H9 (cell line): ENCODE measurements at places on chromosomes 12 and 14. TPM values are rescaled to one million over a fixed set of nuclear protein-coding genes. Genes with fewer than 3 reads are reported as not detected.

- no peak for DNase-seq
- H3K4me1 ChIP-seq, result peaks cover 3% of the 10 kb centered on the region; the same call in 1 of the 2 replicates
- no peaks in the 10 kb centered on the region for H3K36me3 ChIP-seq
- no peaks in the 10 kb centered on the region for H3K27me3 ChIP-seq
Observed at GRCh38 chr12:75548879-75549278, 37.5 kb upstream of the KRR1 start.

DNA sequence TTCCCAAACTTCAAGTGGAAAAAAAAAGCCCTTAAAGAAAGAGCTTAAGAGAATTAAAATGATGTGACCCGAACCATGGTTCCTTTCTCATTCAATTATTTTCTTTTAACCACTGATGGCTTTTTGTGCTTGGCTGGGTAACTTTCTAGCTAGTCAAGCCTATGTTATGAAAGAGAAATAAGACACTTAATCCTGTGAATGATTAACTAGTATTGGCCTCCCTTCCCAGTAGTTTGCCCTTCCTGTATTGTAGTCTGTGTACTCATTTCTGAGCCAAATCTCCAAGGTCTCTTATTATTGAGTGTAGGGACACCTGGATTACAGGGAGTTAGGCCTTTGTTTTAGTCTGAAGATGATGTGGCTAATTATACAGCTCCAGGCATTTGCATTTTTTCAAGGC lies 353.0 kb downstream of the RAD51B start:
- H3K36me3 ChIP-seq, result no peaks in the 10 kb centered on the region
- H3K4me1 ChIP-seq, result no peaks in the 10 kb centered on the region; the same call in 1 of the 2 replicates
- H3K27ac ChIP-seq, result no peak overlapping the region

DNA sequence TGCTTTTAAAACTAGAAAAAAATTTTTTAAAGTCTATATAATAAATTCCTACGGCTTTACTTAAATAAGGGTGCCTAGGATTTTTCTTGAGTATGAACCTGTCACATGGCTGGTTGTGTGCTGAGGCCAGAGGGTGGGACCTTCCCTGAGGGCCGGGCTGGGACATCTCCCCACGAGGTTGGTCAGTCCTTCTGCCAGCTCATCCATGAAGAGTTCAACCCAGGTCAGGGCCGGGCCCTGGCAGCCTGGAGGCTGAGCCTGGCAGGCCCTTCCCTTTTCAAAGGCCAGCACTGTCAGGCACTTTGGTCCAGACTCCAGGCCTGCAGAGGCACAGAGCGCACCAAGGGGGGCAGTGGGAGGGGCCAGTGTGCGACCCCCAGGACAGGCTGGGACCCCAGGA lies 31.7 kb downstream of the TNFAIP2 start:
- H3K27ac ChIP-seq, result no peak overlapping the region
- no peaks in the 10 kb centered on the region for H3K36me3 ChIP-seq
- H3K4me1 ChIP-seq, result no peaks in the 10 kb centered on the region; the same call in 1 of the 2 replicates
- H3K4me3 ChIP-seq, result no peak overlapping the region

- H3K27me3 ChIP-seq, result no peaks in the 10 kb centered on the region
- no peaks in the 10 kb centered on the region; the same call in 1 of the 2 replicates for H3K4me1 ChIP-seq
- H3K36me3 ChIP-seq, result no peaks in the 10 kb centered on the region; the same call in 2 of the 3 replicates
- no peak for DNase-seq
- H3K27ac ChIP-seq, result no peak overlapping the region
Observed at GRCh38 chr12:99974146-99974545, 10.6 kb downstream of the ANKS1B start.

GRCh38 chr14:105018414-105018813 lies 2.5 kb downstream of the CDCA4 start:
- H3K4me1 ChIP-seq, result peaks cover 5% of the 10 kb centered on the region; the same call in 1 of the 2 replicates
- H3K4me3 ChIP-seq, result peak overlapping the region; percentile 88
- no peaks in the 10 kb centered on the region for H3K27me3 ChIP-seq
- peaks cover 27% of the 10 kb centered on the region for H3K36me3 ChIP-seq
- no peak for DNase-seq
- H3K27ac ChIP-seq, result no peak overlapping the region

- H3K4me3 ChIP-seq, result no peak overlapping the region
- DNase-seq, result no peak
- H3K4me1 ChIP-seq, result no peaks in the 10 kb centered on the region
- H3K27me3 ChIP-seq, result no peaks in the 10 kb centered on the region
- H3K27ac ChIP-seq, result no peak overlapping the region
Observed at GRCh38 chr12:11891754-11892386, 178.9 kb upstream of the BCL2L14 start.

GRCh38 chr12:11824736-11825135 lies 175.3 kb downstream of the ETV6 start:
- no peak overlapping the region for H3K4me3 ChIP-seq
- H3K36me3 ChIP-seq, result peaks cover 4% of the 10 kb centered on the region; the same call in 1 of the 2 replicates
- no peaks in the 10 kb centered on the region for H3K27me3 ChIP-seq
- DNase-seq, result no peak
- H3K27ac ChIP-seq, result no peak overlapping the region

DNA sequence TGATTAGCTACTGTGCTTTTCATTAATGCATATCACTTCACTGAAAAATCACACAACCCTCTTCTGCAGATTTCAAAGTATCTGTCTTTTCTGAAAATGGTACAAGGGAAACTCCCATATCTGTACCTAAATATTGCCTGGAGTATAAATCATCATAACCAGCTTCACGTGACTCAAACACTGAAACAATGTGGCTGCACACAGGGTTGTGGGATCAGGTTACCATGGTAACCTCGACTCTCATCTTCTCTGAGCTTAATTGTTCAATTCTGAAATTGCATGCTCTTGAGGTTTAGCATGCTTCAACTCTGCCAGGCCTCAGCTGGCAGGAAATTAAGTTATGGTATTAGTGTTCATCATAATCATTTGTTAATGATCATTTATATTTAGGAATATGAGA lies 77.5 kb upstream of the CPSF6 start:
- H3K27me3 ChIP-seq, result no peaks in the 10 kb centered on the region
- no peak overlapping the region for H3K27ac ChIP-seq
- H3K36me3 ChIP-seq, result no peaks in the 10 kb centered on the region
- DNase-seq, result no peak
- no peaks in the 10 kb centered on the region; the same call in 1 of the 2 replicates for H3K4me1 ChIP-seq

DNA sequence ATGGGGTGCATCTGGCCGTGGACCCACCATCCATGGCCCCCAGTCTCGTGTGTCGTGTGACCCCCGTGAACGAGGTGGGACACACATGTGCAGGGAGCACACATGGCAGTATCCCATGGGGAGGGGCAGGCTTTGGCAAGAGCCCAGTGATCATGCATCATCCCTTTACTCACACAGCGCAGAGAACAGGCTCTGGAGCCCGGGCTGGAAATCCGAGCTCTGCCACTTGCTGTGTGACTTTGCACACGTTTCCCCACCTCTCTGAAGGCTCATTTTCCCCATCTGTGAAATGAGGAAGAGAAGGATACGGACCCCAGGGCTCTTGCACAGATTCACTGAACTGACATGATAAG lies 119.9 kb downstream of the PHETA1 start:
- H3K27me3 ChIP-seq, result no peaks in the 10 kb centered on the region
- DNase-seq, result no peak
- H3K4me1 ChIP-seq, result no peaks in the 10 kb centered on the region; the same call in 1 of the 2 replicates
- no peak overlapping the region for H3K4me3 ChIP-seq
- H3K27ac ChIP-seq, result no peak overlapping the region

Gene RPS6KA5
- total RNA-seq, result 3.7 and 3.8 TPM in 2 replicates

Gene RNASE7
- total RNA-seq, result not detected in 2 replicates

Gene PROX2
- not detected in 2 replicates for total RNA-seq
